Vagina (tissue), 2 donors: ENCODE measurements at places on chromosomes 11 and 22.

- no peak for DNase-seq
These were observed 10.2 kb upstream of the PDE2A start for GRCh38 chr11:72684236-72684912.

DNA sequence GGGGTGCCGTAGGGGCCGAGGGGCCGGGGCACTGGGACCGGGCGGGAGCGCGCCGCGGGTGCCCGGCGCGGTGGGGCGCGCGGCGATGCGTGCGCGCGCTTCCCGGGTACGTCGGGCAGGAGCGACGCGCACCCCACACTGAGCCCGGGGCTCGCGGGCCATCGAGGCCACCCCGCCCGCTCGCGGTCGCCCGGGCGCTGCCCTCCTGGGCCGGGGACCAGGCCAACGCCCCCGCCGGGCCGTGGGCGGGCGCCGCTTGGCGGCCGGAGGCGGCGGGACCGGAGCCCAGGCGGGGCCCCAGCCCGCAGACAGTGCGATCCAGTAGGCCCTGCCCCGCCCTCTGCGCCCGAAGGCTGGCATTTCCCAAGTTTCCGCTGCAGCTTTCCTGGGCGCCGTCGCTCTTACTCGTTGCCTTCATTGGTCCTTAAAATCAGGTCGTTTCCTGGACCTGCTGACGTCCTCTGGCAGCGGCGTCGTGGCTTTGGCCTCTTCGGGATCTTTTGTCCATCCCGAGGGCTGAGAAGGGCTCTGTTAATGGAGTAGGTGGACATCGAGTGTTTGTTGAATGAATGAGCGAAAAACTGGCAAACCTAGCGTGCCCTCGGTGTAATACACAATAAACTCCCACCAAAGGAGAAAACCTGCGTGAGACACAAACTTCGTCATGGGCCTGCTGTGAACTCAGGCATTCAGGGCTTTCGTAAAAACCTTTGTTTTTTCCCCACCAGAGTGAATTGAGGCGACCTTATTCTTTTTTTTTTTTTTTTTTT lies 638 bp downstream of the PARVA start:
- DNase-seq: no peak

- no peak for DNase-seq
These were observed 1169.3 kb downstream of the LRRC4C start for GRCh38 chr11:40290171-40290631.

DNA sequence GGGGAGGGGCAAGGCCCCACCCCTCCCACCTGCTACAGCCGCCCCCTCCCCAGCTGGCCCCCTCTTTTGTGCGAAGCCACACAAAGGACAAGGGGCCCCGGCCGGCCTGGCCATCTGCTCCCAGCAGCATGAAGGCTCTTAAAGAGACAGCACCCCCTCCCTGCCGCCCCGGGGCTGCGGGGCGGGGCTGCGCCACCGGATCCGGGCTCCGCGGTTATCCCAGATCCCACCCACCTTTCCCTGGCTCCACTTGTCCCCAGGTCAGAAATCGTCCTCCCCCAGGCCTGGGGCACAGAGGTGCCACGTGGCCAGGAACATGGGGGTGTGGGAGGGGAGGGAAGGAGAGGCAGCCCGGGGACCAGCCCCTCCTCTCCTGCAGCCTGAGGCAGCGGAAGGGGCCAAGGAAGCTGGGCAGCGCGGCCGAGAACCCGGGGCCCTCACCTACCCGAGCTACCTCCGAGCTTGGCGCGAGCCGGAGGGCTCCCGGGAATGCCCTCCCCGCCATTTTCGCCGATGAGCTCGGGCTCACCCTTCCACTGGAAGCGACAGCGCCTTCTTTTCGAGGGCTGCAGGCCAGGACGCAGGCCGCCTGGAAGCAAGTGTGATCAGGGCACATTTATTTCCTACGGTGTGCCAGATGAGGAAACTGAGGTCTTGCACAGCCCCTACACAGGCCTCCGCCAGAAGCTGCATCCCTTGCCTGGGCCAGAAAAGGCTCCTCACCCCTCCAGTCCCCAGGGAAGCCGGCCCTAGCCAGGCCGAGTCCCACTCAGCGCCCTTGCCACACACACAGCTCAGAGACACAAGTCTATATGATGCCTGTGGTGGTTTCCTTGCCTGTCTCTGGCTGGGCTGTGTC lies 2.5 kb upstream of the RCOR2 start:
- no peak for DNase-seq

DNA sequence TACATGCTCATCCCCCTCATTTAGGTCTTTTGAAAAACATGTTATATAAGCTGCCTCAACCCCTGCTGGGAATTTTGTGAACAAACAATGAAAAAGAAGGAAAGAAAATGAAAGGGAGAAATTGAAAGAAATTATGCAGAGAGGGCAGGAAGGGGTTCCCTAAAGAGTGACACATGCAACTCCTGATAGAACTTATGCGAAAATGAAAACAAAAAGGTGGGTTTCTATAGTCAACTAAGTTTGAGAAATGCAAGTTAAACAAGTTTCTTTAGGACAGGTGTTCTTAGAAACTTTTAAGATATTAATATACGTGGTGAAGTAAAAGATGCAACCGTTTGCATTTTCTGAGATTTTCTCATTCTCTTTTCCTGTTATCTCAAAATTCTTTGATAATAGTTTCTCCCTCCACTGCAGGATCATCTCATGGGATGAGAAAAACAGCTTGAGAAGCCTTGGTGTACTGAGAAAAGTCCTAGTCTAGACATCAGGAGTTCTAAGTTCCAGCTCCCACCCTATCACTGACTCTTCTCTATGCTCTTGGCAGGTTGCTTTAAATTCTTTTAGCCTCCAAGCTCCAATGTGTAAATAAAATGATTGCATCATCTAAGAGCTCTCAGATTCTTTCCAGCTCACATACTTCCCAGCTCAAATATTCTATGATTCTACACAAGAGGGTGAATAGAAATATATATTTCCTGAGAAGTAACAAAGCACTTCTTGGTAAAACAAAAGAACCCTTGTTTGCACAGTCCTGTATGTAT lies 109.2 kb downstream of the FAM76B start:
- DNase-seq: no peak

GRCh38 chr11:3224401-3225057 lies 5.9 kb upstream of the MRGPRG start:
- peak; percentile 89 for DNase-seq

- DNase-seq: no peak
These were observed 5.0 kb upstream of the SOX10 start for GRCh38 chr22:37989146-37990045.

DNA sequence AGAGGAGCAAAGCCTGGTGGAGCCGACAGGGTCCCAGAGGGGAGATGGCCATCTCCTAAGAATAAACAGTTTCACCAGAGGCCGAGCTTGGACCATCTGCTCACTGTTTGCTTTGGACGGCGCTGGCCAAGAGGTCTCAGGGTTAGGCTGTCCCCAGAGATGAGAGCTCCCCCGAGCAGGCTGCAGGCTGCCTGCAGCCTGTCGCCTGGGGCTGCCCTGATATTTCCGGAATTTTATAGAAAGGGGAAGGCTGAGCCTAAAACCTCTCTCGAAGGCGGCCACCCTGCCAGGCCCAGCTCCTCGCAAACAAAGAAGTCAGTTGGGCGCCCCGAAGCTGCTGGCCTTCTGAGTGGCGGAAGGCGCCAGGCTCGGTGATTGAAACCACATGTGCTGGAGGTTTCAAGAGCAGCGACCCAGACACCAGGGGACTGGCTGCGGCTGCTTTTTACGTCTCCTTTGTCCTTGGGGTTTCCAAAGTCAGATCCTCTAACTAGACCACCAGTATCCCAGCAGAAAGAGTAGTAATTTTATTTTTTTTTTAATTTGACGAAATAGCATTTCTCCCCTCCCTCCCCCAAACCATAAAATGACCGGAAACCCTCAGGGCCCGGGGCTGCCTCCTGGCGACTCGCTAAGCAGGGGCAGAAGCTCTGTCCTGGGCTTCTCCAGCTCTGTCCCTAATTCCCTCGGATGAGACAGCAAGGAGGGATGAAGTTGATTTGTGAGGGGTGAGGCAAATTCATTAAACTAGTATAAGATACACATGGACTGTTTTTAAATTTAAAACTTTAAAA lies 57.4 kb downstream of the CLMP start:
- no peak for DNase-seq

DNA sequence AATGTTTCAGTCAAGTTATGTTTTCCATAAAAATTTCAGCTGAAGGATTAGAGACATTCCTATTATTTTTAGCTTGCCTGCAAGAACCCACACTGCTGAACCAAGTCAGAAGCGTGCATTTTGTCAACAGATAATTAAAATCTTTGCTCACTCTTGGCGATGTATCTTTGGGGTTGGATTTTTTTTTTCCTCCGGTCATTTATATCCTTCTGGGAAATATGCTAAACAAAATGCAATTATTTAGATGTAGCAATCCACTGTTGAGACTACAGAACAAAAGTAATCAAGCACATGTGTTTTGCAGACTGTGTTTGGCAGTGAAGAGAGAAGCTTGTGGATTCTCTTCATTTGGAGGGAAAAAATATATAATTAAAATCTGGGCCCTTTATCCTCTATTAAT lies 15.3 kb upstream of the NELL1 start:
- DNase-seq: no peak
